ENCODE measurements at places on chromosomes 2 and 18.

DNA sequence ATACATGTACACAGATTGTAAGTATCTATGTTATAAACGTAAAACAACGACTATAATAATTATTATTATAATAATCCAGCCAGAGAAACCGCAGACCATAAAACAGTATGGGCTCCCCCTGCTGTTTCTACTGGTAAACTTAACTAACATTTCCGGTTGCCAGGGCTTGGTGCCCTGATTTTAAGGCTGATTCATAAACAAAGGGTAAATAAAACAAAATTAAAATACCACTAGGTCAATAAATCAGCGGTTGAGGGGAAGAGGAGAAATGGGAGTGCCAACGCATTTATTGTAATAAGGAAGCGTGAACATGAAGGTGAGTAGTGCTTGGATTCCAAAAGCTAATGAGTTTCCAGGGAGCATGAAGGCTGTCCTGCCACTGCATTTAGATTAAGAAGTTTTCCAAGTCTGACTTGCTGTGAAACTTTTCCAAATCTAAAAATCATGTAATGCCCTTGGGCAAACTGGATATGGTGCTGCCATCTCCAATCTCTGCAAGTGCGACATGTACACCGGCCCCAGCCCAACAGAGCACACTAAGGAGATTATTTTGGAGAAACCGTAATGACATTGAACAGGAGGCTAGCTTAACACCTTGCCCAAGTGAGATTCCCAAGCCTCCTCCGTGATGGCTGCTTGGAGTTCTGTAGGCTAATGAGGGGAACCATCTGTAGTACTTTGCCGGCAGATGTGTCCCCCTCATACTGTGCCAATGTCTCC, 50.7 kb upstream of the HNRNPA3 start:
- DNase-seq = no peak

DNA sequence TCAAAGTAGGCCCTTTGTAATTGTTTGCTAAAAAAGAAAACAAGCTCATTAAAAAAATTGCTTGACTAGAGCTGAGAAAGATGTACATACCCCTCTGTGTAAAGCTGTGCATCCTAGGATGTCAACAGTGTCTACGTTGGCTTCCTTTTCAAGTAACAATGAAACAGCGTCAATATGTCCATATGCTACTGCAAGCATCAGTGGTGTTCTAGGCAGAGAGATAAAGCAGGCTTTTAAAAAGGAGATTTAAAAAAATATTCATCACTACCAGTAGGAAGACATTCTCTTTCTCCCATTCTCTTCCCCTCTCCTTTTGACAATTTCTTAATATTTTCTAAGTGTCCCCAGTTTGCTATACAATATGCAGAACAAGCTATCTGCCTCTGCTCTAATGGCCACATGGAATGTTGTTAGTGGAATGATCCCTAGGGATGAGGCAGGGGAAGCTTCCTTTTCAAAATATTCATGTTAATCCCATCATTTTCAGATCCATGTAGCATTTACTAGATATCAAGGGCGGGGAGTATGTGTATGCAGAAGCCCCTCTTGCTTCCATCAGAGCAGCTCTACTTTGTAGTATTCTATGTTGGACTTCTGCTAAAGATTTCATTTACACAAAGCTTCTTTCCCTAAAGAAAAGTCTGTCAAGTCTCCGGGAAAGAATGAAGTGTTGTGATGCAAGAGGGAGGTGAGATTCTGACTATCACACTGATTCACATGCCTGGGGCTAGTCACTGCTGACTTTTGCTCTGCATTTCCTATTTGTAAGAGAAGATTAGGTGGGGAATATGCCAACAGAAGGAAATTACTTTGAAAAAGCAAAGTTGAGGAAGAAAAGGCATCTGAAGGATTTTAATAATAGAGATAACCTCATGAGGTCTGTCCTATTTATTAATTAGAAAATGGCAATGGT, 81.5 kb upstream of the PGAP1 start:
- DNase-seq = peak; percentile 50

- DNase-seq = no peak
Observed at GRCh38 chr2:48940606-48941005, 185.1 kb upstream of the LHCGR start.

DNA sequence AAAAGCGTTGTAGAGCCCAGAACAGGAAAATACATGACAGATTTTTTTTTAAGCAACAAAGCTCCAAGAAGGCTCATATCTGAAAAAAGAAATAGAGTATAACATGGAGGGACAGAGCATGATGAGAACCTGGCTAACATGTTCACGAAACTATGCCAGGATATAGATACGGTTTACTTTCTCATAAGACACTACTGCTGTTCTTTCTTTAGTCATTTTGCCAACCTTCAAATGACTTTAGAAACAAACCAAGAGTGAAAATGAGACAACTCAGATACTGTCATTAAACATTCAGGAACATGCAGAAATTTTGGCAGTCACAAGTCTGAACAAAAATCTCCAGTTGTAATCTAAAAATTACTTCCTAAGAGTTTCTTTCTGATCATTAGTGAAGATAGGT, 14.3 kb downstream of the LPIN2 start:
- DNase-seq = no peak

- DNase-seq = no peak
Observed at GRCh38 chr2:116487336-116487735, 1327.2 kb upstream of the DDX18 start.

DNA sequence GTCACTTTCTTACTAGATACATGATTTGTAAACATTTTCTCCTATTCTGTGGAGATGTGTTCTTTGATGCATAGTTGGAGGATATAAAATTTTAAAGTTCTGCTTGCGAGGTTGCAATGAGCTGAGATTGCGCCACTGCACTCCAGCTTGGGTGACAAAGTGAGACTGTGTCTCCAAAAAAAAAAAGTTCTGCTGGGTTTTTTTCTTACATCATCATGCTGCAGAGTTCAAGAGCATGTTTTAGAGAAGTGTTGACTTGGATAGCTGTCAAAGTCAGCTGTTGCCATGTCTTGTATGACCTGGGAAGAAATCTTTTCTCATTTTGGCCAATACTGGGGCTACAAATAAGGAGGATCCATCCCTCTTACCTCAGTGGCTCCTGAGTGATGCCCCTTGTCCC, 71.3 kb downstream of the UGGT1 start:
- DNase-seq = no peak

GRCh38 chr2:176103194-176103593, 3.6 kb downstream of the HOXD12 start:
- DNase-seq = no peak

GRCh38 chr2:239103125-239104098, 255.5 kb downstream of the TWIST2 start:
- DNase-seq = no peak

DNA sequence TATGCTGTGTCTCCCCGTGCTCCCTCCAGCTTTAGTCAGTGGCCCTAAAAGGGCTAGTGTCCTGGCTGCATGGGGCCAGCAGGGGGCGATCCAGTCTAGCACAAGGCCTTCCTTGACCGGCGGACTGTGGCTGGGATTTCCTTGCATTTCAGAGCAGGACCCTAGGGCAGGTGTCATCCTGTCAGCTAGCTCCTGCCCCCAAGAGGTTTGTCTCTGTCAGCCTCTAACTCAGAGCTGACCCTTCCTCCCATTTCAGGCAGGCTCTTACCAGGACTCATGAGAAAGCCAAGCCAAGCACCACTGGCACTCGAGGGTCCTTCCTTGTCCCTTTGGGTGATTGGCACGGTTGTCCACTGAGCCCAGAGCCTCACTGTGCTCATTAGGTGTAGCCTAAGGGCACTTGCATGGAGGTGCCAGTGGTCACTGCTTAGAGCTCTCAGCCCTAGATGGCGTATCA, 140.3 kb downstream of the RPIA start:
- DNase-seq = peak; percentile 58

DNA sequence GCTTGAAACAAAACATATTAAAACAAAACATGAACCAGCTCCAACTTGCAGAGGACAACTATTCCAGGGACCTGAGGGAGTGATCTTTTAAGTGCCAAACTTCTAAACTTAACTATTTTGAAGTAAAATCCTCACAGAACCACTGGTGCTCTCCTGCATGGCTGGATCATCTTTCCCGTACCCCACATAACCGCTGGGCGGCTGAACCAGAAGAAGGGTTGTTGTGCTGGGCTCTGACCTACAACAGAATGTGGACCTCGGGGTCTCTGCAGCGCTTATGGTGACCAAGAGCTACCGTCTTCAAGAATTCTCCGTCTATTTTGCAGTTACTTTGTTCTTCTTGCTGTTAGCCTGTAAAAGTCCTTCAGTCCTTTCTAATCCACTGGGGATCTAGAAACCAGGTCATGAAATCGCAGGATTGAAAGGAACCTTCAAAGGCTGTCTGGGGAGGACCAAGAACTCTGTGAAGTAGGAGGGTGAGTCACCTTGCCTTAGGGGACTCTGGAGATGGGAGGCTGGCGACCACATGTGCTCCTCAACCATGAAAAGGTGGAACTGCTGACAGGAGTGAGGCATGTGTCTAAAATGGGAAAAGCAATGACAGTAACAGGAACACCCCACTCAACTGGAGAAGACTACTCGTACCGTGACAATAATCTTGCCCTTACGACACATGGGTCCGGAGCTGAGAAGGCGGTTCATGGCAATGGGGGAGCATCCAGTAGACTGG, 46.6 kb downstream of the HDLBP start:
- no peak for DNase-seq

DNA sequence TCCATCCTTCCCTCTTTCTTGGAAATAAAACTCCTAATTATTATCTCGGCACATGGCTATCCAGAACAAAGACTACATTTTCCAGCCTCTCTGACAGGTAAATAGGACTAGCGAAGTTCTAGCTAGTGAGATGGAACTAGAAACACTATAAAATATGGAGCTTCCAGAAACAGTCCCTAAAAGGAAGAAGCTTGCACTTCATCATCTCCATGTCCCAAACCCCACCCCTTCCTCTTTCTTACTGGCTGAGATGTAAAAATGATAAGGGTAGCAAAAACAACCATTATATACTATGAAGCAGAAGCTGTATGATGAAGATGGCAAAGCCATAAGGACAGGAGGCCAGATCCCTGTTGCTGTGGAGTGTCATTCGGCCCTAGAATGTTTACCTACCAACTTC, 11.7 kb upstream of the ACTR2 start:
- DNase-seq = no peak

DNA sequence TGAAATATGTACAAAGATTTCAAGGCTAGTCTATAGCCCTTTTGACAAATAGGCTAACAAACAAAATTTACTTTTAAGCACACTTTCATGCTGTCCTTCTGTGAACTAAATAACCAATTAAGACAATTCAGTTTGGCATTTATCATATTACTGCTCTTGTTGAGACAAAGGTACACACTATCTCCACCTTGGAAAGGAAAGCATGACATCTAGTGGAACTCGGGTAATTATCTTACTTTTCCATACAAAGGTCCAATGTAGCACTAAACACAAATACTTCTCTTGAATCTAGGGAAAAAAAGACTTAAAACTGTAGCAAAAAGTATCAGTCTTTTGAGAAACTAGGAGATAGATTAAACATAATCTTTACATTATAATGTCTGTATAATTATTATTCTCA, 125.0 kb upstream of the CD226 start:
- DNase-seq = peak; percentile 20

DNA sequence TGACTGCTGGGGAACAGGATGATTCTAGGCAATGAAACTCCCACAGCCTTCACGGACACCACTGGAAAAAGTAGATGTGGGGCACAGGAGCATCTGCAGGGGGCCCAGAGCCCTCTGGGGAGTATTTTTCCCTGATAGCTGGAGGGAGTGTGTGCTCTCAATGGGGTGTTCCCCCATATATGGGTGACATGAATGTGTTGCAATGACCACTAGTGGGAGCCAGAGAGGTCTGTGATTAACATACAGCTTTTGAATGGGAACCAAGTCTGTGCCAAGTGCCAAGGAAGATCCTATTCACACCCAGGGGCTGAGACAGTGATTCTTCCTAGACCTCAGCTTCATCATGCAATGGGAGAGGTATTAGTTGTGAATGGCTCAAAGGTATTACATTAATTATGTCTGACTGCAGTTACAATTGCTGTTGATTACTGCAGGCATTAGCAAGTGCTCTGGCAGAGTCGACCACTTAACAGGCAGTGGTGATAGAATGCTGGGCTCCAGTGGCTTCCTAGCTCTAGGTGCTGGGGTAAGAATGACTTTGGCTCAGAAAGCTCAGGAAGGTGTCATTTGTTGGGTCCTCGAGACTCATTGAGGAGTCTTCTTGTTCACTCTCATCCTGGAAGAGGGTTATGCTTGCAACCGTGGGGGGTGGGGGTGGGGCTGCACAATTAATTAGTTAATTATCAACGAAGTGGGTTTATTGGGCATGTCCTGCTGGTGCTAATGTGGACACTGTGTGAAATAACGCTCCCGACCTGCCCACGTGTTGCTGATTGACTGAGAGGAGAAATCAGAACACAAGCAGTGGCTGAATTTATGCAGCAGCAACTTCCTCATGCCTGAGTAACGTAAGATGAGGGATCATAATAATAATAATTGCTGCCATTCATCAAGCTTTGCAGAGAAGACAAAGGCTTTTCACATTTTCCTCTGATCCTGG, 194.1 kb downstream of the CLIP4 start:
- peak; percentile 7 for DNase-seq

GRCh38 chr2:45925636-45926366, 274.3 kb downstream of the PRKCE start:
- no peak for DNase-seq

- no peak for DNase-seq
Observed at GRCh38 chr18:56678836-56679565, 27.8 kb downstream of the WDR7 start.

- no peak for DNase-seq
Observed at GRCh38 chr2:102784940-102785339, 23.1 kb downstream of the TMEM182 start.

- DNase-seq = no peak
Observed at GRCh38 chr2:7905756-7906155, 776.1 kb upstream of the ID2 start.

GRCh38 chr2:65314801-65315441, 87.3 kb downstream of the ACTR2 start:
- DNase-seq = no peak

DNA sequence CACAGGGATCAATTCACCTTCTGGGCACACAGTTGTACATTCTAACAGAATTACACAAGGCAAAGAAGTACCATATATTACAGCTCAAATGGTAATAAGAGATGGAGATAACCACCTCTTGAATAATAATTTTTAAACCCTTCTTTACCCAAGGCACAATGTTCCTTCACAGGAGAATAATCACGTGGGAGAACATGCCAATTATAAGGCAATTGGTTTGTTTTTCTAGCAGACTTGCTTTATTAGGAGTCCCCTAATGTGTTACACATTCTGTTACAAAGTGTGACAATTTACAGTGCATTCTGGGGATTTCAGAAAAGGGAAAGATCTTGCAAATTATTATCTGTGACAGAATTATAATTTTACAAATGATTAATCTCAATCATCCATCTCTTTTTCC, 380.3 kb downstream of the RND3 start:
- DNase-seq = no peak

- no peak for DNase-seq
Observed at GRCh38 chr2:177900082-177900481, 172.5 kb downstream of the PDE11A start.

- DNase-seq = no peak
Observed at GRCh38 chr2:14778015-14778414, 145.5 kb downstream of the LRATD1 start.

- DNase-seq = no peak
Observed at GRCh38 chr2:101340141-101340551, 31.6 kb upstream of the RNF149 start.

- DNase-seq = peak; percentile 39
Observed at GRCh38 chr2:216698895-216699294, 3.5 kb upstream of the IGFBP5 start.

GRCh38 chr2:206915121-206915520, 24.2 kb upstream of the CPO start:
- no peak for DNase-seq

All from NCI-H1930 (cell line).